Fibroblast of skin of left quadriceps (primary cell): ENCODE measurements at places on chromosomes 6 and 20.

- no peak for DNase-seq
These were observed 21.1 kb downstream of the CDC40 start for GRCh38 chr6:110201151-110201884.

DNA sequence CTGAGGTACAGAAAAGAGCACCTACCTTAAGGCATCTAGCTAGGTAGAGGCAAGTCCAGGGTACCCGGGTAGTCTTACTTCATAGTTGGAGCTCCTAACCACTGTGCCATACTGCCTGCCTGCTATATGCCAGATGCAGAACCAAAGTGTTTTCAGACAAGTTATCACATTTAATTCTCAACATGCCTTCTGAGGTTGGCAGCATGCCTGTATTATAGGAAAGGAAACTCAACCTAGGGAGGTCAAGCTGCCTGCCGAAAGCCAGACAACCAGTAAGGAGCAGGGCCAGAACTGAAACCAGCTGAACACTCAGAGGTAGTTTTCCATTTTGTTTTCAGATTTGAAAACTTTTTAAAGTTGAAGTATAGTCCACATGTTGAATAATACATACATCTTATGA, 5.4 kb downstream of the CTNNBL1 start:
- no peak for DNase-seq

GRCh38 chr6:41392246-41392645, 56.8 kb downstream of the NCR2 start:
- no peak for DNase-seq

- no peak for DNase-seq
These were observed 7.9 kb upstream of the RIN2 start for GRCh38 chr20:19750101-19750606.

- no peak for DNase-seq
These were observed 225.6 kb upstream of the JARID2 start for GRCh38 chr6:15020119-15020770.

- peak; percentile 79 for DNase-seq
These were observed 294.0 kb downstream of the ADGB start for GRCh38 chr6:146892613-146893401.

GRCh38 chr20:37218441-37218840, 39.1 kb upstream of the MROH8 start:
- no peak for DNase-seq

GRCh38 chr6:20223141-20223540, 10.9 kb upstream of the MBOAT1 start:
- DNase-seq: no peak

DNA sequence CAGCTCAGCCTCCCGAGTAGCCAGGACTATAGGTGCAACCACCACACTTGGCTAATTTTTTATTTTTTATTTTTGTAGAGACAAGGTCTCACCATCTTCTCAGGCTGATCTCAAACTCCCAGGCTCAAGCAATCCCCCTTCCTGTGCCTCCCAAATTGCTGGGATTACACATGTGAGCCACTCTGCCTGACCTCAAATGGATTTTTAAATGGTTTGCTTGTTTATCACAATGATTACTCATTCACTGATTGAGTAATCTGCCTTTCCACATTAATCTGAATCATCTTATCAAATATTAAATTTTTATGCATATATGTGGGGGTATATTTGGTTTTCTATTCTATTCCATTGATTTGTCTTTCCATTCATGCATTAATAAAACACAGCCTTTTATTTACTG, 9.4 kb upstream of the KHDC1L start:
- peak; percentile 55 for DNase-seq

DNA sequence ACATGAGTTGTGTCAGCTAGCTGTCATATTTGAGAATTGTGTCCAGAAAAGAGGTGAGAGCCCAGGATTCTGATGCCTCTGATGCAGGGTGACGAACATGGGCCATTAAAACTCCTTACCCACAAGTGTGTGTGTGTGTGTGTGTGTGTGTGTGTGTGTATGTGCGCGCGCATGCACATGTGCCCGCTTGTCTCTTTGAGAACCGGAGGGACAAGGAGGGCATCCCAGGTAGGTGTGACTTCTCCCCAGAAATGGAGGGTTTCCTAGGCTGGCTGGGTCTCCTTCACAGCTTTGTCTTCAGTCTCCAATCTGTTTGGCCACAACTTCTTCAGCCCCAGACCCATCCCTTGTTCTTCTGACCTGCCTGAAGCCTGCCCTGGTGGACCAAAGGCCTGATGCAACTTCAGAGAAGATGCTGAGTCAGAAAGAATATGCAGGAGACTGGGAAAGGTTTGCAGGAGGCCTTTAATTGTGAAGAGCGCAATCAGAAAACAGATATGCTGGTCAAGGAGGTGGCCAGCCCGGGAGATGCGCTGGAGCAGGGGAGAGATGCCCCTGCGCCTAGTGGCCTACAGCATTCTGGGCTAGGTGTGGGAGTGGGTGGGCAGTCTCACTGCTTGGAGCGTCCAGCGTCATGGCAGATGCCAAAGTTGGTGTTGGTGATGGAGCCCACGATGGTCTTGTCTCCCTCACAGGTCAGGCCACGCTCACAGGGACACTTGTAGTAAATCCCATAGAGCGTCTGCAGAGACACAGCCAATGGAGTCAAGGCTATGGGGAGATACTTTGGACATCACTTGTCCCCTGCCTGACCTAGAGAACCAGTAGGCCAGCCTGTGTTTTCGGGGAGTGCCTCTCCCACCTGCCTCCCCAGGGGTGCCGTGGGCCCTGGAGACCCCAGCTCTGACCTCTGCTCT, 2.3 kb downstream of the CLPS start:
- no peak for DNase-seq

- peak; percentile 9 for DNase-seq
These were observed 331.5 kb downstream of the SAMD5 start for GRCh38 chr6:147839708-147840610.

- no peak for DNase-seq
These were observed 22.2 kb downstream of the CST8 start for GRCh38 chr20:23513164-23513563.

DNA sequence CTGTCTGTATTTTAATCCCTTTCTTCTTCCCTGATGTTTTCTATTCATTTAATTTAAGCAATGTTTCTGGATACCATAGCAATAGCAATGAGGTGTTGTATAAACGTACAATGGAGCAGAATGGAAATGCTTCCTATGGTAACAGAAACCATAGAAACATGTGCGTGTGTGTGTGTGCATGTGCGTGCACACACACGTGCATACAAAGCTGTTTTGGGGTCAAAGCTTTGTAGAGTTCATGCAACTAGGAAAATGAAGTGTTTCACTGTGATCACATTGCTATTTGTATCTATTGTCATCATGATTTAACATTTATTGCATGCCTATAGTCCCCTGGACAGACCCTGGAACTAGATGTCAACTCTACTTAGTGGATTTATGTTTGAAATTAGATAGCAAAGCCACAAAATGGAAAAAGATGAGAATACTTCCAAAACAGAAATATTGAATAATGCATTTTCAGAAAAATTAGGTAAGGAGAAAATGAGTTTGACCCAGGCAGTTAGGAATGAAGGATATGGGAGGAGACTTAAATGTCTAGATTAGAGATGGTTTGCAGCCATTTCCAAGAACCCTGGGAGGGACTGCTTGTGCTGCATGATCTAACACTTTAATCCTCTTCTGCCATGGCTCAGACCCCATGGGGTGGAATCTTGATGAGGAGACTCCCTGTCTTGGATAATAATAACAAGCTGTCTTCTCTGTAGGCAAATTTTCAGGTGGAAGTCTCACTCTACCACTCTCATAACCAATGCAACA, 124.4 kb downstream of the TRMT11 start:
- DNase-seq: no peak

DNA sequence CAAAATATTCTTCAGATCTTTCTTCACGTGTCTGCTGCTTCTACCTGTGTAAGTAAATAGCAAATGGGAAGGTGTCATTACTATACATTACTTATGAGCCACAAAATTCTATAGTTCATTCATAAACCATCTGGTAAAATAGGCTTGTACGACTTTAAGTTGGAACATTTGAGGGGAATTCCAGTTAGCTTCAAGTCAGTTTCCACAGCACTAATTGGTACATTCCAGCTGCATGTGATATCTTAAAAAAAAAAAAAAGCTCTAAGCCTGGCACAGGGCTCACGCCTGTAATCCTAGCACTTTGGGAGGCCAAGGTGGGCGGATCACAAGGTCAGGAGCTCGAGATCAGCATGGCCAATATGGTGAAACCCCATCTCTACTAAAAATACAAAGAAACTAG, 23.1 kb upstream of the TFAP2B start:
- no peak for DNase-seq

DNA sequence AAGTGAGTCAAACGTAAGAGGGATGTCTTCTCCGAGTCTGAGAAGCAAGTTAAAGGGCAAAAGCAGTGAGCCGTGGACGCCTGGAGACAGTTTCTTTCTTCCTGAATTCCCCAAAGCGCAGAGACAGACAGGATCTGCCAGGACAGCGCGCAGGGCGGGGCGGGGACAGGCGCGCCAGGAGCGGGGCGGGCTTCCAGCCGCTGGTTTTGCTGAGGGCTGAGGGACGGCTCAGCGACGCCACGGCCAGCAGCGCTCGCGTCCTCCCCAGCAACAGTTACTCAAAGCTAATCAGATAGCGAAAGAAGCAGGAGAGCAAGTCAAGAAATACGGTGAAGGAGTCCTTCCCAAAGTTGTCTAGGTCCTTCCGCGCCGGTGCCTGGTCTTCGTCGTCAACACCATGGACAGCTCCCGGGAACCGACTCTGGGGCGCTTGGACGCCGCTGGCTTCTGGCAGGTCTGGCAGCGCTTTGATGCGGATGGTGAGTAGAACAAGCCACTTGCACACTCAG, at the start of gene SCGN:
SCGN (plus strand) TSS at position 209 of the 509 bp plus-strand sequence; CDS start at position 398, 189 bp downstream.
- peak; percentile 30 for DNase-seq

DNA sequence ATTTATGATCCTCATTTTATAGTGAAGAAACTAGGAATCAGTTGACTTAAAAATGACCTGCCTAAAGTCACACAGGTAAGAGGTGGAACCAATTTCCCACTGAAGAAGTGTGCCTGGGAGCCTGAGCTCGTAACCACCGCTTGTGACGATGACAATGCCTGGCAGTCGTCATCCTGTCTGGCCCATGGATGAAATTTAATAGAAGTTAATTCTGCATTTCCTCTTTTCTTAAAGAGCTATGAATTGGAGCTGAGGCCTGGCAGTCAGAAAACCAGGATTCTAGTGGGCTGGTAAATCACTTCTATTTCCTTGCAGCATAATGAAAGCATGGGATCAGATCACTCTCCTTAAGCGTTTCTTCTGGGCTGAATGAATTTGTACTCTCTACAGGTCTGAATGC, 200.0 kb upstream of the SGK1 start:
- DNase-seq: no peak

DNA sequence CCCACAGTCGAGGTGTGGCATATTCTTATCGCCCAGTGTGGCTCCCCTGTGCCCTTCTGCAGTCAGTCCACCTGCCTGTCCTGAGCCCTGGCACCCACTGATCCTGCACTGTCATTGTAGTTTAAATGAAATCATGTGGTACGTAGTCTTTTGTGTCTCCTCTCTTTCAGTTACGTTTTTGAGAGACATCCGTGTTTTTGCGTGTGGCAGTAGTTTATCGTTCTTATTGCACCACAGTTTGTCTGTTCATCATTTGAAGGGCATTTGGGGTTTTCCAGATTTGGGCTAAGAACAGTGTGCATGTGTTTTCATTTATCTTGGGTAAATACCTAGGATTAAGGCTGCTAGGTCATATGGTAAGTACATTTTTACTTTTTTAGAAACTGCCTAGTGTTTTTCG, 49.3 kb downstream of the SPATA2 start:
- DNase-seq: peak; percentile 92

- peak; percentile 62 for DNase-seq
These were observed 136.4 kb downstream of the MTFR2 start for GRCh38 chr6:136113736-136114173.

- no peak for DNase-seq
These were observed 111.7 kb upstream of the PTPRK start for GRCh38 chr6:128632131-128632530.

- no peak for DNase-seq
These were observed 20.3 kb downstream of the POFUT1 start for GRCh38 chr20:32227744-32228688.

DNA sequence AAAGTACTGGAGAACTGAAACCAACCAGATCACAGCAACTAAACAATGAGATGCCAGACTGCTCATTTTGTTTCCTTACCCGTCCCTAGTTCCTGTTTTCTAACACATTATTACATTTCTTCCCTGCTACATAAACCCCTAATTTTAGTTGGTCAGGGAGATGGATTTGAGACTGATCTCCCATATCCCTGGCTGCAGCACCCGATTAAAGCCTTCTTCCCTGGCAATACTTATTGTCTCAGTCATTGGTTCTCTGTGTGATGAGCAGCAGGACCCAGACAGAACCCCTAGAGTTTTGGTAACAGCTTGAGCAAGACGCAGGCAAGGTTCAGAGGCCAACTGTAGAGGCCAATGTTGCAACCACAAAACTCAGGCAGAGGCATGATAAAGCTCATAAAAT, 28.3 kb upstream of the HACE1 start:
- DNase-seq: no peak
